Ascending aorta (tissue), 2 donors: ENCODE measurements at places on chromosomes 2 and 18.

- H3K27me3 ChIP-seq, result no peaks in the 10 kb centered on the region
- DNase-seq, result no peak
- H3K4me3 ChIP-seq, result no peak overlapping the region
- H3K4me1 ChIP-seq, result peaks cover 2% of the 10 kb centered on the region
These were observed 833.2 kb upstream of the CHAC2 start for GRCh38 chr2:52934323-52934898.

- H3K27ac ChIP-seq, result no peak overlapping the region
- no peaks in the 10 kb centered on the region for H3K4me1 ChIP-seq
- H3K4me3 ChIP-seq, result no peak overlapping the region
- no peak for DNase-seq
- H3K36me3 ChIP-seq, result no peaks in the 10 kb centered on the region
- H3K27me3 ChIP-seq, result no peaks in the 10 kb centered on the region
These were observed 34.0 kb downstream of the ABCB11 start for GRCh38 chr2:168997118-168997521.

- no peaks in the 10 kb centered on the region for H3K27me3 ChIP-seq
- DNase-seq, result no peak
- no peaks in the 10 kb centered on the region for H3K4me1 ChIP-seq
- no peak overlapping the region for H3K27ac ChIP-seq
These were observed 87.4 kb downstream of the ZNF516 start for GRCh38 chr18:76407681-76408080.

DNA sequence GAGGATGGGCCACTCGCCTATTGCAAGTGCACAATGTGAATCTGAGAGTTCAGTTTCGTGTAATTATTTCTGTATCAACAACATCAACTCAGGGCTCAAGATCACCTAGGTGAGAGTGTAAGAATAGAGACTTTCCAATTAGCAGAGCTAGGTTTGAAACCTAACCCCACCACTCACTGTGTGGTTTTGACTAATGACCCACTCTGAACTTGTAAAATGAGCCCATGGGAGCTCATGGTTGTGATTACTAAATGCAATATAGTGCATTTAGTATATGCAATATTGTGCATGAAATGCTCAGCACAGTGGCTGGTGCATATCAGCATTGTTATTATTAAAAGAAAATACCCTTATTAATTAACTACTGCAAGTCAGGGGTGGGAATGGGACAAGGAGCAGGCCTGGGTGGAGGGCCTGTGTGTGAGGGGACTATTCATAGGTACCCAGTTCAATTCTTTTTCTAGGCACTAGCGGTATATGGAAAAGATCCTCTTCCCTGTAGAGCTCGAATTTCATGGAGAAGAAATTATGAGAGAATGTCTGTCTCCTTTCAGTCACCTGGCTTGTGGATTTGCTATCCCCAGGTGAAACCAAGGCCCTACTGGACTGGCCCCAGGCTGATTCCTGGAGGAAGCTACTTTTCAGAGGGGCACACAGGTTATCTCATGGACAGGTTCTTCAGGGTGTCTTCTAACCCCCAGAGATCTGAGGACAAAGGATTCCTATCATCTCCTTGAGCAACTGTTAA is 169.5 kb downstream of the GFPT1 start:
- H3K27me3 ChIP-seq, result no peaks in the 10 kb centered on the region
- H3K36me3 ChIP-seq, result no peaks in the 10 kb centered on the region
- H3K4me3 ChIP-seq, result no peak overlapping the region
- H3K4me1 ChIP-seq, result peaks cover 15% of the 10 kb centered on the region
- H3K27ac ChIP-seq, result peak overlapping the region; percentile 31

GRCh38 chr18:34640276-34640675 is 69.8 kb upstream of the DTNA start:
- H3K4me1 ChIP-seq, result no peaks in the 10 kb centered on the region
- H3K36me3 ChIP-seq, result no peaks in the 10 kb centered on the region
- H3K4me3 ChIP-seq, result no peak overlapping the region
- H3K27me3 ChIP-seq, result no peaks in the 10 kb centered on the region
- no peak for DNase-seq

- peaks cover 9% of the 10 kb centered on the region for H3K4me1 ChIP-seq
- H3K27me3 ChIP-seq, result no peaks in the 10 kb centered on the region
- H3K27ac ChIP-seq, result no peak overlapping the region
These were observed 1.9 kb upstream of the ZC3H15 start for GRCh38 chr2:186484062-186484735.

DNA sequence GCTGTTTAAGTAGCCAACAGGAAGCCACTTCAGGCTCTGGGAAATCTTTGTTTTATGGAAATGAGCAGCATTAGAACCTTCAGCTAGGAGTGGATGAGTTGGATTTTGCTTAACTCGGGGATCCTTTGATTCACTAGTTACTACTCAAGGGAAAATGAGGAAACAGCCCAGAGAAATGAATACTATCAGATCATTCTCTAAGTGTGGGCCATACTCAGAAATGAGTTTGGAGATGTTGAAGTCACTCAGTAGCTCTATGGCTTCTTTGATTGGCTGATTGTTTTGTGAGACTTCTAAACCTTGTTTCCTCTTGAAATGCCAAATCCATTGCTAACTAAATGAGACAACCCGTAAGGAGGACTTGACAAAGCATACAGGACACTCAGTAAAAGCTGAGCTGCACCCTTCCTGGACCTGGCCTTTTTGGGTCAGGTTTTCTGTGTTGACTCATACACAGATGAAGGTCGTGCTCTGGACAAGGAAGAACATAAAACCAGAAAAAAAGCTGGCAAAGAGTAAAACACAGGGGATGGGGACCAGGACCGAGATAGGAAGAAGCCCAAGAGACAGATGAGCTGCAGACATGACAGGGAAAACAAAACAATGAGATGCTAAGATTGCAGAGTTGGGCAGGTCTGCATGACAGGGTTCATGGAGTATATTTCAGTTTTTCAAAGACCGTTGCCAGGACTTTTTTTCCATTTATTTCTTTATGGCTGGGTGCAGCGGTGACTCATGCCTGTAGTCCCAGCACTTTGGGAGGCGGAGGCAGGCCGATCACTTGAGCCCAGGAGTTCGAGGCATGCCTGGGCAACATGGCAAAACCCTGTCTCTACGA is 41.6 kb downstream of the INO80C start:
- DNase-seq, result no peak
- peak overlapping the region; percentile 20 for H3K27ac ChIP-seq
- H3K27me3 ChIP-seq, result no peaks in the 10 kb centered on the region
- peaks cover 2% of the 10 kb centered on the region for H3K4me1 ChIP-seq
- H3K36me3 ChIP-seq, result no peaks in the 10 kb centered on the region

DNA sequence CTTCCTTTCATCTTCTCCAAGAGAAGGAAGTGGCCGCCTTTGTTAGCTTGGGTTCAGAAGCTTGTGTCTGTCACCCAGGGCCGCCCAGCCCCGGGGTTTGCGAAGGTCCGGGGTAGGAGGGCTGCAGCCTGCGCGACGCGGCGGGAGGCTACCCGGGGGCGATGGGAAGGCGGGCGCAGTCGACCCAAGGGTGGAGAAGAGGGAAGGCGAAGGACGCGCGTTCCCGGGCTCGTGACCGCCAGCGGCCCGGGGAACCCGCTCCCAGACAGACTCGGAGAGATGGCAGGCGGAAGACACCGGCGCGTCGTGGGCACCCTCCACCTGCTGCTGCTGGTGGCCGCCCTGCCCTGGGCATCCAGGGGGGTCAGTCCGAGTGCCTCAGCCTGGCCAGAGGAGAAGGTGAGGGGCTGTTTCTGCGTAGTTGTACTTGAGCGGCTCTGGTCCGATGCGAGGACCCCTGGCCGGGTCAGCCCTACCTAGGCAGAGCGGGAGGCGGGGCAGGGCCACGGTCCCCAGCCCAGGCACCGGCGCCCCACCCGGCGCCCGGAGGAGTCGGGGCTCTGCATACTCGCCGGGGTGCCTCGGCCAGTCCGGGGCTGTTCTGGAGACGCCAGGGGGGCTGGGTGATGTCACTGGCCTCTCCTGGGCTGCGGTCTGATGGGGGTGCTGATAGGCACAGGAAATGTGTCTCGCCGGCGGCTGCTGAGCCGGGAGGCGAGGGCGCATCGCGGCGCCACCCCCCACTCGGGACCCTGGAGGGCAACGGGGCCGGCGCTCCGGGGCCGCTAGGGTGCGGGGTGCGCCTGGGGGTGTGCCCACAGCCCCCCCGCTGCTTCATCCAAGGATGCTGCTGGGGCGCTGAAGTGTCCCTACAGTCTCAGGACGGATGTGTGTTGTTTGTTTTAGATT is at the start of gene QPCT:
TSS of gene QPCT (plus strand) at position 178 of the 909 bp plus-strand sequence. CDS start at position 280, 102 bp downstream.
- no peak within 1 kb of the TSS for H3K27ac ChIP-seq
- H3K4me1 ChIP-seq, result peaks cover 3% of the 10 kb centered on the region
- H3K4me3 ChIP-seq, result peak within 1 kb of the TSS; percentile 71
- DNase-seq, result peak; percentile 80
